ENCODE measurements at places on chromosomes 1 and 21.

DNA sequence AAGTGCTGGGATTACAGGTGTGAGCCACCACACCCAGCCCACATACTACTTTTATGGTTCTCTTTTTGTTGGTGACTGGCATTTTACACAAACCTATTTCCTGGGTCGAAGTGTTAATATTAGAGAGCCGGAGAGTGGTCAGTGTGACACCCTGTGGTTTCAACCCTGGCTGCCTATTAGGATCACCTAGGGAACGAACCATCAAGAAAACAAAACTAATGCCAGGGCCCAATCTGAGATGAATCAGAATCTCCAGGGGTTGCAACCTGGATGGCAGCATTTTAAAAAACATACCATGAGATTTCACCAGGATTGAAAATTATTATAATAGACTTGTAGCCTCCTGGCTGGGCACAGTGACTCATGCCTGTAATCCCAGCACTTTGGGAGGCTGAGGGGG is 6.1 kb downstream of the MRPS21 start:
- no peak for DNase-seq

DNA sequence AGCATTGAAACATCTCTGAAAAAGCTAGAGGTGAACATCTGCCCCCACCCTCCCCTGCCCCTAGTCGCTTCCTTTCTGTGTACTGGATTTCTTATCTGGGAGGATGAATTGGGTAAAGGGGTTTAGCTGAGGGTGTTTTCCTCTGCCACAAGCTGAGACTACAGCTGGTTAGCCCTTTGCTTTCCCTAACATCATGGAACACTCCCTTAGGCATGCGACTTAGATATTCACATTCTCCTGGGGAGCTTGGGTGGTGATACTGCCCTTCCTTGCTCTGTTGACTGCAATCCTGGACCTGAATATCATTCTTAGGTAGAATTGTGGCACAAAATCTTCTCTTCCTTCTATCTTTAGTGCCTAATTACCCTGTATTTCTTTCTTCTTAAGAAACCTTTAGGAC is 117.4 kb upstream of the KIAA0040 start:
- no peak for DNase-seq

DNA sequence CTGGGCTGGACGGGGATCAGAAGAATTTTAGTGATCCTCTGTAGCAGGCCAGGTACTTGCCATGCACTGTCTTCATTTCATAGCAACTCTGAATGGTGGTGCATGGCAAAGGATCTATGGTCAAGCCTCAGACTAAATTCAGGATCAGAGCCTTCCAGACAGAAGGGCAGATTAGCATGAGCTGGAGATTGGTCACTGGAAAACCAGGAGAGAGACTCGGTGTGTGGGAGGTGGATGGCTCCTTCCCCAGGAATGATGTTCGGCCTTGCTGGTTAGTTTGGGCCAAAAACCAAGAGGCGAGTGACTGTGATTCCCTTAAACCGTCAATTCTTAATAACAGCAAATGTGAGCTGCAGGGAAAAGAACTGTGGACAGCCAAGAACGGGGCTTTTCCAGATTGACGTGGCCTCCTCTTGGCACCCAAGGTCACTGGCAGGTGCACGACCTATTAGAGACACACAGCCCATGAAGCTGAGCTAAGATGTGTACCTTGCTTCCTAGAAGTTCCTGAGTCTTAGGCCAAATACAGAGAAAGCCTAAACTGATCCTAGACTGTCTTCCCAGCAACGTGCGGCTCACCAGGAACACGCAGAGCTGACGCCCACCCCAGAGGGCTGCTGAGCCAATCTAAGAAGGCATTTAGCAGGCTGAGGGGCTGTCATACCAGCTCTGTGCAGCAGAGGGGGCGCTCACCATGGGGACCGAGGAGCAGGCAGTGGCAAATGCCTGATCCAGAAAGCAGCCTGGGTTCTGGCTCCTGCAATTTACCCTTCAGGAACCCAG is 18.5 kb downstream of the ALDH4A1 start:
- DNase-seq = peak; percentile 35

- no peak for DNase-seq
Observed at GRCh38 chr1:113515498-113515897, 125.2 kb downstream of the MAGI3 start.

GRCh38 chr1:80448081-80448480 is 1352.7 kb upstream of the ADGRL2 start:
- no peak for DNase-seq

DNA sequence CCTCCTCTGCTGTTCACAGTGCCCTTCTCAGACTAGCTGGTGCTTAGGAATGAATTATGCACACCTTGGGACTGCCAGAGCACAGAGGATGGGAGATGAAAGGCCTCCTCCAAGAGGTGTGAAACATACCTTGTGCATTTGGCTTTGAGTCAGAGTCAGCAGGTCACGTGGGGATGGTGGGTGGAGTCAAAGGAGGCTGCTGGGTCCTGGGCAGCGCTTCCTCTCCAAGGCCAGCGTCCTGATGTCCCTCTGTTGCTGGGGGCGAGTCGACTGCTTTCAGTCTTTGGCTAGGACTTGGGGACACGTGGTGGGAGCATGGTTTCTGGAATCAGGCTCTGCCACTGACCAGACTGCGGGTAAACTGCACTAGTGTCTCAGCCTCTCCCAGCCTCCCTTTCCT is 91.2 kb downstream of the AJAP1 start:
- no peak for DNase-seq

GRCh38 chr1:109898842-109899241 is 11.8 kb upstream of the CSF1 start:
- no peak for DNase-seq

DNA sequence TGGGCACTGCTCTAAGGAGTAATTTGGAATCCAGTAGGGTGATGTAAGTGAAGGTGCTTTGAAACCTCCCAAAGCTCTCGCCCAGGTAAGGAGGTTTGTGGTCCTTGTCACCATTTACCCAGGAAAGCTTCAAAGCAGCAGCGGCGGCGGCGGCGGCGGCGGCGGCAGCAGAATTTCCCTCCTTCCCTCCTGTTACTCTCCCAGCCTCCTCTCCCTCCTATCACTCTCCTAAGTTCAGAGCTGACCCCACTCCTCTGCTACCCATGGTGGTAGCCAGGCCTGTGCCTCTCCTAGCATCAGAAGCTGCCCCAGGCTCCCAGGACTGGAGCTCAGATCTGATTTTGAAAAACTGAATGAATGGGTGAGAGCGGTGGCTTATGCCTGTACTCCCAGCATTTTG is 60.7 kb downstream of the ACBD3 start:
- DNase-seq = no peak

GRCh38 chr1:84883286-84883685 is 9.7 kb downstream of the LPAR3 start:
- DNase-seq = no peak

GRCh38 chr1:186930238-186930637 is 101.5 kb downstream of the PLA2G4A start:
- no peak for DNase-seq

GRCh38 chr1:23163395-23163794 is 5.3 kb downstream of the LUZP1 start:
- DNase-seq = no peak

GRCh38 chr1:233879841-233880240 is 24.6 kb upstream of the SLC35F3 start:
- no peak for DNase-seq

DNA sequence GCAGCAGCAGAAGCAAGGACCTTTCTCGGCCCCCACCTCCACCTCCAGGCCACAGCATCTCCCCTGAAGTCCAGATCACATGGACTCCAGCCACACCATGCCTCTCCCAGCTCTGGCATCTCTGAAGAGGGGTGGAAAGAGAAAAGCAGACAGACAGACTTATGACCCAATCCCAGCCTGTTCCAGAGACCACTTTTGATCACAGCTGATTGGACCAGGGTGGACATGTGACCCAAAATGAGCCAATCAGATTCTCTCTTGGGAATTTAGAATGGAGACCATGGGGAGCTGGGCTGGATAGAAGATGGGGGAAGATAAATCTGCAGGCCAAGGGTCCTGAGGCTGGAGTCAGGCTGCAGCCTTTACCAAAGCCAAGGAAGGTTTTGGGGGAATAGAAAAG is 16.4 kb downstream of the HTR1D start:
- no peak for DNase-seq

DNA sequence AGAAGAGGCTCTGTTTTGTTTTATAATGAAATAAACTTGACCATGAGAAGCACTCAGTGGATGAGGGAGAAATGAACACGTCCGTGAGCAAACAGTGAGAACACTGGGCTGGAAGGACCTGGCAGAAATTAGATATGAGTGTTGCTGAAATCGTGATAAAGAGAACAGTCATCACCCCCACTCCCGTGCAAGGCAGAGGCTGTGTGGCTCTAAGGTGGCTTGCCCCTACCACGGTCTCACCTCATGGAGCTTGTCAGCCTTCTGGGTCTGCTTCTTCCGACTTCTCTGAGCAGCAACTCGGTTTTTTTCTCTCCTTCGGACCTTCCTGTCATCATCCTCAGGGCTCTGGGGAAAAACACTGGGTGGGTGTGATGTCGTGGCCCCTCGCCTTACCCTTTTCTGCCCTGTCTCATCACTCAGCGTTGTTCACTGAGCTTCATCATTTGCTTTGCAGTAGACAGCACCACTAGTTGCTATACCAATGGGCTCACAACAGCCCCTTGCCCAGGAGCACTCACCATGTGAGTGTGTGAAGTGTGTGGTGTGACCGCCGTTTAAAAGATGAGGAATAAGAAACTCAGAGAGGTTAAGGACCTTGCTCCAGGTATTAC is 2.8 kb downstream of the BATF3 start:
- no peak for DNase-seq

DNA sequence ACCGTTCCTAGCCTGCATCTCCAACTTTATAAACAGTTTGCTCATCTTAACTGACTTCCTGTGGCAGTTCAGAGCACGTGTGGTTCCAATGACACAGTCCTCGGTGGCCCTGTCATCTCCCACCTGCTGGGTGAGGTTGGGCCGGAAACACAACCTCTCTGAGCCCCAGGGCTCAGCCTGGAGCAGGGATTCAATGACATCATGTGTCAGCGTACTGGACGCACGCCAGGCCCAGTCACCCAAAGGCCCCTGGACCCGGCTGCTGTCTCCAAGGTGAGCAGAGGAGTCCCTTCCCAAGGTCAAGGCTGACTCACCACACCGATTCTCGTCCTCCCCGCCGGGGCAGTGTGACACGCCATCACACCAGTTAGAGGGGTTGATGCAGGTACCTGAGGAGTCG is 19.9 kb downstream of the TMPRSS2 start:
- no peak for DNase-seq

GRCh38 chr1:230136453-230137336 is 69.7 kb downstream of the GALNT2 start:
- no peak for DNase-seq

- DNase-seq = no peak
Observed at GRCh38 chr1:98662356-98662670, 792 bp downstream of the SNX7 start.

DNA sequence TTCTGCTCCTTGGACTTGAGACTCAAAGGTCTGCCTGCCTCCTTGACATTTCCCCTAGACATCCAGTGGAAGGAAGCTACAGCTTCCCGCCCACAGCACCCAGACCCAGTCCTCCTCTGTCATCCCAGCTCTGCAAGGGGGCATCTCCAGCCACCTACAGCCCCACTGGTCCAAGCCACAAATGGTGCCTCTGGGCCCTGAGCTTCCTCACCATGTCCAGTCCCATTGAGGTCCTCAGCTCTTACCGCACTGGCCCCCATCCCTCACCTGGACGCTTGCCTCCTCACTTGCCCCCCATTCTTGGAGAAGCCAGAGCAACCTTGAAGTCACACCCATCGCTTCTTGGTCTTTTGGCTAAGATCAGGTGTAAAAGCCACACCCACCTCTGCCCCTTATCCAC is 13.2 kb downstream of the PODN start:
- no peak for DNase-seq

GRCh38 chr1:17559615-17560419 is 20.3 kb downstream of the ARHGEF10L start:
- no peak for DNase-seq

GRCh38 chr21:34004974-34005373 is 68.4 kb upstream of the MRPS6 start:
- DNase-seq = no peak

- no peak for DNase-seq
Observed at GRCh38 chr21:28111151-28111619, 881.5 kb downstream of the LTN1 start.

DNA sequence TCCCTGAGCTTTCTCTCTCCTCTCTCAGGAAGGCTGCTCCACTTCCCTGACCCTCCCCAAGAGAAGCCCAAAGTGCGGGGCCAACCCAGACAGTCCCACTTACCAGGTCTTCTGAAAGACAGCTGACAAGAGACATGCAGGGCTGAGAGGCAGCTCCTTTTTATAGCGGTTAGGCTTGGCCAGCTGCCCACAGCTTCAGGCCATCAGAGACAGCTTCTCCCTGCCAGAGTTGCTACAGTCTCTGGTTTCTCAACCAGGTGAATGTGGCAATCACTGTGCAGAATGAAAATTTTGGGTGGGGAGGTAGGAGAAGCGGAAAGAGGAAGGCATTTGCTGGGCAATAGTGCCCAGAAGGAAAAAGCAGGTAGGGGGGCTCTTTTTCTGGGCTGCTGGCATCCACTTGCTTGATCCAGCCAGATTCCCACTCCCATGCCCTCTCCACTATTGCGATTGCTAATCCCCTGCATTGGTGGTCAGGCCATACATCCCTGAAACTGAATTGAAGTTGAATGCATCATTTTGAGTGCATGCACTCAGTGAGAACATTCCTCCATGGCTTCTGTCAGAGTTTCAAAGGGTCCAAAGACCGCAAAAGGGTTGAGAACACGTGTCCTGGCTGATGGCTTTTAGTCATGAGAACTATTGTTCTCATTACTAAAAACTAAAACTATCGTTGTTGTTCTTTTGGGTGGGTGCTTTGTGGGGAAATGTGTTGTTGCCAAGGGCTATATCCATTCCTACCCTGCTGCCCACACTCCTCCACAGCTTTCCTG is at the start of gene S100A8:
TSS of gene S100A8 (minus strand) at position 136 of the 773 bp plus-strand sequence. CDS start 538 bp downstream, outside the sequence.
- no peak for DNase-seq

DNA sequence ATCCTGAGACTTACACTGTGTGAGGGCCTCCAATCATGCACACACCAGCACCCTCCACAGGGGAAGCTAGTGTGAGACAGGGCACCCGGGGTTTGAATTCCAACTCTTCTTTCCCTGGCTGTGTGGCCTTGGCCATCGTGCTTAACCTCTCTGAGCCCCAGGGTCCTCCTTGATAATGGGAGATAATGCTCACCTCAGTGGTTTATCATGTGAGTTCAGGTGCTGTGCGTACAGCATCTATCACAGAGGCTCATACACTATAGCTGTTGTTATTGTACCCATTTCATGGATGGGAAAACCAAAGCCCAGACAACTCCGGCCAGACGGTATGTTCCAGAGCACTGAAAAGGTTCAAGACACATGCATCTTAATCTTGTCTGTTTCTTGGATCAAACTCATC is 16.0 kb upstream of the UBXN10 start:
- no peak for DNase-seq

- no peak for DNase-seq
Observed at GRCh38 chr1:26164861-26165842, 3.6 kb downstream of the C1orf232 start.

GRCh38 chr1:27522432-27523336 is 32.7 kb upstream of the WASF2 start:
- no peak for DNase-seq

GRCh38 chr1:184429335-184429734 is 42.5 kb downstream of the C1orf21 start:
- no peak for DNase-seq

DNA sequence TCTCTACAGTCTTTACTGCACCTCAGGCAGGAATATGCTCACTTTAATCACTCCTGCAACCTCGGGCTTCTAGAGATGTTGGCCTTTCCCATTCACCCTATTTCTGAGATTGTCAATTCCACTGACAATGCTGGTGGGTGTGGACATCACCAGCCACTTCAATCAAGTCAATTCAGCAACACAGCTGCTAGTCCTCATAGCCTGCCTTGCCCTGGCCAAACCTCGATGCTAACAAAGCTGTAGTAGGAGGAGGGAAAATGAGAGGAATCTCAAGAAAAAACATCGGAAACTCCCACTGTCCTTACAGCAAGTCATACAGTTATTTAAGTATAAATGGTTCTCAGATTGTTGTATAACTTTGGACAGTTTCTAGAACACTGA is 155.0 kb downstream of the KCNH1 start:
- DNase-seq = no peak
